ENCODE measurements at places on chromosomes 6 and 20.
A peak's percentile ranks its signal among the peaks of the same experiment; 100 is the strongest.

- DNase-seq = no peak
These were observed 114.0 kb downstream of the BFSP1 start for GRCh38 chr20:17417225-17417624.

DNA sequence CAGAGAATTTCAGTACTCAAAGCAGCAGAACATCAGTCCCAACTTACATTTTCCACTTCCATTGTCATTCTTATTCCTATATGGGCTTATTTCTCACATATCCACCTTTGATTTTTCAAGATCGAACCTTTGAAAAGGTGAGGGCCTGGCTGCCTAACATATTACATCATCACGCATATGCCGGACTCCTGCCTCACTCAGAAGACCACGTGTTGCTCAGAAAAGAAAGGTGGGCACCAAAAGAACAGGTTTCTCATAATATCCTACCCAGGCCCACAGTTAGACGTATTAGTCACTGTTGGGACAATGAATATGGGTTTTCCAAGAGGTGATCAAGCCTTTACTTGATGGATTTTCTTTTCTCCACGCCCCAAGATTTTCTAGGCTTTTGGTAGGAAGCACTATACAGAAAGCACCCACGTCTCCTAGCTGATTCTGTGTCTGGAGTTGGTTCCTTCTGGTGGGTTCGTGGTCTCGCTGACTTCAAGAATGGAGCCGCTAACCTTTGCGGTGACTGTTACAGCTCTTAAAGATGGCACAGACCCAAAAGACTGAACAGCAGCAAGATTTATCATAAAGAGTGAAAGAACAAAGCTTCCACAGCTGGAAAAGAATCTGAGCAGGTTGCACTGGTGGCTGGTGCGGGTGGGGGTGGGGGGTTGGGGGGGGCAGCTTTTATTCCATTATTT, 168.9 kb downstream of the ATXN1 start:
- DNase-seq = no peak

GRCh38 chr6:167530951-167531350, 206.1 kb downstream of the TTLL2 start:
- no peak for DNase-seq

DNA sequence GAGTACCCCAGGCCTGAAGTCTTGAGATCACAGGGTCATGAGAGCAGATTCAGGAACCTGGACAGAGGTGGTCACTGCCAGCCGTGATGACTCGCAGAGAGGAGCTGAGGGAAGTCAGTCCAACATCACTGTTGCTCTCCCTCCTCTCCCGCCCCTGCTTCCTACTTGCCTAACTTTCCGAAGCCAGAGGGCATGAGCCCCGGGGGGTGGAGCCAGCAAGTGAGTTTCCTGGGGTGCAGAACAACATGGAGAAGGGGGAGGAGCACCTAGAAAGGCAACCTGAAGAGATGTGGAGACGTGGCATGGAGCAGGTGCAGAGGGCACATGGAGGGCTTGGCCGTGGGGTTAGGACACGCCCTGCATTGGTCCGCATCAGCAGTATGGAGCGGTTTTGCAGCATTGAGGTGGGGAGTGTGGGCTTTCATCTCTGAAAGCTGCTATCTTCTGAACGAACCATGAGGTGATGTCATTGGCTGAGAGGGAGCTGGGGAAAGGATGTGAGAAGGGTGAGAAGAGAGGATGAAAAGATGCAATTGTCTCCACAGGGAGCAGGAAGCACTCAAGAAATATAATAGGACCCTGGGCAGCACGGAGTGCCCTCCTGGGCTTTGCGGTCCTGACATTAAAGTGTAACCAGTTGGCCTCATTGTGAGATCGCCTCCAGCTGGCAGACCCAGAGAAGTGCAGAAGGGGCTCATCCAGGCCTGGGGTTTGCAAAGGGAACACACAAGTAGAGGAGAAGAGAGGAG, 25.0 kb downstream of the GDAP1L1 start:
- no peak for DNase-seq

DNA sequence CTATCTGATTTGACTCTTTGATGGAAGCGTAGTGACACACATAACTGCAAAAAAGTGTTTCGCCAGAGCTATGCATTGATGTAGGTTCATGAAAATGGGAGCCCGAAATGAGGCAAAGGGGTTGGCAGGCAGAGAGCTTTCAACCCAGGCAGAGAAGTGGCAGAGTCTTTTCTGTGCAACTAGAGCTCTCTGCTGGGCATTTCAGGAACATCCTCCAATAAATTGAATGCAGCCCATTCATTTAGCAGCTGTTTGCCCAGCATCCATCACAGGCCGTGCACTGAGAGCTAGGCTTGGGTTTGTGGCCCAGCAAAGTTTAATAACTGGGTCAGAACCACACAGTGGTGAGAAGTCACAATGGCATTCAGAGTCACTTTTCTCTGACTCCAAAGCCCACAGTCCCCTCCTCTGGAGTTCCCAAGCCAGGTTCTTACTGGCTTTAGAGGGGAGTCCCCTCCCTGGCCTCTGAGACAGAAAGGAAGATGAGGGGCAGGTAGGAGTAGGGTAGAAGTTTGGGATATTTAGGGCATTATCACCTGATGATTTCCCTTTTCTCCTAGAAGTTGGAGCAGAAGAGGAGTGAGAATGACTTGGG, 31.8 kb upstream of the ELMO2 start:
- no peak for DNase-seq

DNA sequence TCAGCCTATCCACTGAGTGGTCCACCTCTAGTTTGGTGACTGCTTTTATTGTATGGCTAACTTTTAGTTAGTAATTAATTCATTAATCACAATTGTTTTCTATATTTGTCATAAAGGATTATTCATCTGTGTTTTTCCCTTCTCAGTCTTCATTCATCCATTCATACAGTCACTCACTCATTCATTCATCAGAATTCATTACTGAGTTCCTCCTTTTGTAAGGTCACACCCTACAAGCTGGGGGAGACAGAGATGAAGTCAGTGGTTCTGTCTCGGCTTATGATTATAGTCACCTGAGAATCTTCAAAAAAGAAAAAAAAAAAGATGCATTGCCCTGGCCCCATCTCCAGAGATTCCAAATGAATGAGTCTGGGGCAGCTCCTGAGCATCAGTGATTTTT, 257.1 kb downstream of the ADGB start:
- no peak for DNase-seq

- DNase-seq = no peak
These were observed 80.0 kb downstream of the TRMT11 start for GRCh38 chr6:126066053-126067048.

GRCh38 chr6:72941751-72942150, 283.5 kb downstream of the KHDC1L start:
- no peak for DNase-seq

- no peak for DNase-seq
These were observed 5.2 kb downstream of the CCN2 start for GRCh38 chr6:131945971-131946370.

GRCh38 chr6:74439123-74439811, 743.3 kb downstream of the CD109 start:
- no peak for DNase-seq

GRCh38 chr6:79526897-79527296, 10.3 kb downstream of the LCA5 start:
- no peak for DNase-seq

- DNase-seq = no peak
These were observed 554.3 kb downstream of the CD109 start for GRCh38 chr6:74250161-74250818.

DNA sequence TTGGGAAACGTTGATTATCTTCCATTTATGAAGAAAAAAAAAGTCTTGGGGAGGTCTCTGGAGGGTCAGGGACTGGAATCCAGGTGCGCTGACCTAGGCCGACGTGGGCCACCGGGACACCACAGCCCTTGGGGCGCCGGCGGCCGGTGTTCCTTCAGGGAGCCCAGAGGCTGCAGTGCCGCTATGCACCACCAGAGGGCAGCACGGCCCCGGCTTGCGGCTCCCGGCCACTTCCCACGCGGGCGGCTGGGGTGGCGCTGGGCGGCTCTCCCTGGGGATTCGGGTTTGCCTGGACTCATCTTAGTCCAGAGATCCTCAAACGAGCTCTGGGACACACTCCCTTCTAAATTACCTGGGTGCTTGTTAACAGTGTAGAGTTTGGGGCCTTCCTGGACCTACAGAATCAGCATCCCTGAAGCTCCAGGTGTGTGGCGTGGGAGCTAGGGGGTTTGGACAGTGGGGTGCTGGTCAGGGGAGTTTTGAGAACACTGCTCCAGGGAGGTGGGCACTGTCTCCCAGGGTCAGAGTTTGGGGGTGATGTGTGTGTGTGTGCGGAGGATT, 23.0 kb upstream of the GTSF1L start:
- DNase-seq = peak; percentile 72

GRCh38 chr6:19268718-19269117, 568.5 kb upstream of the ID4 start:
- no peak for DNase-seq

DNA sequence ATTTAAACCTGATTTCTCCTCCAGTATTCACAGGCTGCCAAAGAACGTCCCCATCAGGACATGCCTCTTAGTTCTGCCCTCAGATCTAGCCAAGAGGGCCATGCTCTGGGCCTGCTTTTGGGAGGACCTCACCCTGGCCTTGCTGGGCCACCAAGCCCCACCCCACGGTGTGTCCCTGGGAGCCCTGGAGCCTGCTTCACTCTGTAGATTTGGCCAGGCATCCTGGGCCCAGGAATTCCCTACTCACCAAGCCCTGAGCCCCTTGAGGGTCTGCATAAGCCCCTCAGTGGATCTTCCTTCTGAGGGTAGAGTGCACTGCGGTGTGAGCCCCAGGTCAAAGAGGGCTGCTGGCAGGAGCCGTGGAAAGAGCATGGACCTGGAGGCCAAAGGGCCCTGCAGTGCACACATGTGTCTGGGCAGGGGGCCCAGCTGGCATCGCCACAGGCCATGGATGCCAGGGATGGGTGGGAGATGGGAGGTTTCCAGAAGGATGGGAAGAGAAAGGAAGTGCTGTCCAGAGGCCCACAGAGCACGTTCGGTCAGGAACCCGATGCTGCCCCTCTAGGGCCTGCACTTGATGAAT, 98.0 kb downstream of the DACT2 start:
- DNase-seq = no peak

- no peak for DNase-seq
These were observed 16.5 kb upstream of the UBE2J1 start for GRCh38 chr6:89368999-89369398.

- no peak for DNase-seq
These were observed 42.3 kb upstream of the NAA20 start for GRCh38 chr20:19974630-19975435.

DNA sequence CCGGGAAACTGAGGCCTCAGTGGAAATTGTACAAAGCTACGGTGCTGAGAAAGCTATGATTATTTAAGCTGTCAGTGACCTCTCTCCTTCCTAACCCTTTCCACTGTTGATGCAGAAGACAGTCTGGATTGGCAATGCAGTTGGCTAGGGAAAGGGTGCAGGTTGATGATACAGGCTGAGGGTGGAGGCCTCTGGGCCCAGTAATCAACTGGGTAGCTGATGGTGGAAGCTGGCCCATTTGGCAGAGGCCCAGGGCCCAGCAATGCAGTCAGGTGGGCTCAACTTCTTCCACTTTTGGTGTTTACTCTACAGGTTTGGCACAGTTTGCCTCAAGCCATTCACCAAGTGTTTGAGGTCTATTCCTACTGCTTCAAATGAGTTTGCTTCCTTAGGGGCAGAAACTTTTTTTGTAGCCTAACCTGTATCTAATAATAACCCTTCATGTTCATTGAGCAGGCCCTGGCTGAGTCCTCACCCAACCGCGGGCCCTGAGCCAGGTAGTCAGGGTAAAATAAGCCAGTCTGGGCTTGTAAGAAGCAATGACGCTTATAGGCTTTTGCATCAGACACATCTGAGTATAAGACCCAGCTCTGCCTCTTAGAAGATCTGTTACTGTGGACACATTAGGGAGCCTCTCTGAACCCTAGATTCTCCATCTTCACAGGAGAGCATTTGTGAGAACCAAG, 12.1 kb downstream of the BCL2L1 start:
- no peak for DNase-seq

- DNase-seq = no peak
These were observed 56.1 kb upstream of the SGK1 start for GRCh38 chr6:134373993-134374392.

DNA sequence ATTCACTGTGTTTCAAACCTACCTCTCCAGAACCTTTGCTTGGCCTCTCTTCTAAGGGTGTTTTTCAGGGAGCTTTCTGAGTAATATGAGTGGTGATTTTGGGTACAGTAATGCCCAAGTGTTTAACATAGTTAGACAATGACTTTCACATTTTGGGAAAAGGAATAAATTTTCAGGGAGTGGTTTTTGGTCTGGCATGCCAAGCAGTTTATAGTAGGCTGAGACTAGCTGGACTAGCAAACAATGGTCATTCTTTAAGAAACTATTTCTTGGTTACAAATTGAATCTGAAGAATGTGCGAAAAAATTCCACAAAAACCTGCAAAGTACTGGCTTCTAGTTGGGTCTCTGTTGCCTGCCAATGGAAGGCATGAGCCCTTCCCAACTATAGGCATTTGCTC, 15.4 kb downstream of the FNDC1 start:
- DNase-seq = no peak

- no peak for DNase-seq
These were observed 144.8 kb upstream of the ENPP5 start for GRCh38 chr6:46315589-46315988.

GRCh38 chr20:39885975-39886649, 802.9 kb downstream of the MAFB start:
- peak; percentile 4 for DNase-seq

- DNase-seq = peak; percentile 66
These were observed 42.5 kb downstream of the LYRM2 start for GRCh38 chr6:89596056-89596455.

- no peak for DNase-seq
These were observed 81.8 kb downstream of the KIF16B start for GRCh38 chr20:16491294-16491905.

- no peak for DNase-seq
These were observed 32.7 kb upstream of the COL10A1 start for GRCh38 chr6:116158641-116159040.

DNA sequence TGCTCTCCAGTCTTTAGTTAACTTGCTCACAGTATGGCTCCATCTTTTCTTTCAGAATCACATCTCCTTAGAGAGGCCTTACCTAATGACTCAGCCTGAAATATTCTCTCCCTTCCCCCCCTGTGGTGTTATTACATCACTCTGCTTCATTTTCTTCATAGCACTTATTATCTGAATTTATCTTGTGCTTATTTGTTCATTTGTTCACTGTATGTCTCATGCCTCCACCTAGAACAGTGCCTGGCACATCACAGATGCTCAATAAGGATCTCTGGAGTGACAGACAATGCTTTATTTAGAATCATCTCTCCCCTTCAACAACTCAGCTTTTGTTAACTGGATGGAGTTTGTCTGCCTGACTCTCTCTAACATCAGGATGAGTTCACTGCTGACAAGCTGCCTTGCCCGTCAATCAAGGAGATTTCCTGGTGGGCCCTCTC, 96.6 kb upstream of the MAN1A1 start:
- DNase-seq = peak; percentile 65

Measured in T-helper 1 cell (primary cell).